ENCODE measurements at places on chromosomes 5 and 9.
A peak's percentile ranks its signal among the peaks of the same experiment; 100 is the strongest.

DNA sequence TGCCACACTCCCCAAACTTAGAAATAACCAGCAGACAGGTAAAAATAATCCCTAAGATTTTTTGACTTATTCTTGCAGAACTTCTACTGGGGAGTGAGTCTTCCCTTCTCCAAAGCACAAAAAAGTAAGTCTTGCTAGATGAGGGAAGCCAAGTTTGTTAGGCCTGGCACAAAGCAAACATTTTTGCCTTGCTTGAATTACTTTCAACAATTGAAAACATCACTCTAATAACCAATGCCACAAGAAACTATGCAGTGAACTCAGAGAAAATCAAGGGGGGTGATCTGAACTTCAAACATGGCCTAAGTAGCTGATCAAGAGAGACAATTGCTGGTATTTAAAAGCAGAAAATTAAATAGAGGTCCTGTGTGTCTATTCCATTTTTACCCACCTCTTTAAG, 123.6 kb upstream of the SLC1A3 start:
- no peak for DNase-seq

DNA sequence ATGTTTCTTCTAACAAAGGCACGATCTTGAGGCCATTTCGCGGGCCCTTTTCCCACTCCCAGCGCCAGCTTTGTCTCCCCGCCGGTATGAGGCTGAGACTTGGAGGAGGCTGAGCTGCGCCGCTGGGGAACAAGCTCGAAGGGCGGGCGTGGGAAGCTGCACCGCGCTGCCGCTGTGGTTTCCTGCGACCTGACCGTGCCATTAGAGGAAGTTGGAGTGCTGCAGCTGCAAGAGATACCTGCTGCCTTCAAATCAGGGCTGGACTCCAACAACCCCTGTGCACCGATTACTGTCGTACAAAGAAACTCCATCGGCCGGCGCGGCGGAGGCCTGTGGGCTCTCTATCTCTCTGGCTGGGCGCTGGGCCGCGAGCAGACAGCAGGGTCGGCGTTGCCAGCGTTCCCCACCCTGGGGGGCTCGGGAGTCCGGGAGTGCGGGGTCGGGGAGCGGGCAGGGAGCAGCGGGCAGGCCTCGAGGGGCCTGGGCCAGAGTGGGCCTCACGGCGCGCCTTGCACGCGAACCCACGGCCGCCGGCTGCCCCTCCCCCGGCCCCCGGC, 1.3 kb upstream of the ERBIN start:
- DNase-seq = peak; percentile 68

GRCh38 chr5:142869886-142870285, 99.7 kb downstream of the ARHGAP26 start:
- DNase-seq = no peak

DNA sequence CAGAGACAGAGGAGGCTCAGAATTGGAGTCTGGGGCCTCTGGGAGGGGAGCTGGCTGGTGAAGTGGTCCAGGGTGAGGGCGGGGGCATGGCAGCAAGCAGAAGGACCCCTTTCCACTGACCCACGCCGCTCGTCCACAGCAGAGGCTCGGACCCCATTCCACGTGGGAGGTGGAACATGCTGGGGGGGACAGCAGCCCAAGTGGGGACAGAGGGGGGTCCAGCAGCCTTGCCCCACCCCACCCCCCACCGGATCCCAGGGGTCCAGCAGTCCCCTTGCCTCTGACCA, 25.4 kb upstream of the NKD2 start:
- no peak for DNase-seq

GRCh38 chr9:12813960-12814876, 39.4 kb downstream of the LURAP1L start:
- no peak for DNase-seq

- no peak for DNase-seq
These were observed 48.1 kb upstream of the SH3PXD2B start for GRCh38 chr5:172502410-172502809.

DNA sequence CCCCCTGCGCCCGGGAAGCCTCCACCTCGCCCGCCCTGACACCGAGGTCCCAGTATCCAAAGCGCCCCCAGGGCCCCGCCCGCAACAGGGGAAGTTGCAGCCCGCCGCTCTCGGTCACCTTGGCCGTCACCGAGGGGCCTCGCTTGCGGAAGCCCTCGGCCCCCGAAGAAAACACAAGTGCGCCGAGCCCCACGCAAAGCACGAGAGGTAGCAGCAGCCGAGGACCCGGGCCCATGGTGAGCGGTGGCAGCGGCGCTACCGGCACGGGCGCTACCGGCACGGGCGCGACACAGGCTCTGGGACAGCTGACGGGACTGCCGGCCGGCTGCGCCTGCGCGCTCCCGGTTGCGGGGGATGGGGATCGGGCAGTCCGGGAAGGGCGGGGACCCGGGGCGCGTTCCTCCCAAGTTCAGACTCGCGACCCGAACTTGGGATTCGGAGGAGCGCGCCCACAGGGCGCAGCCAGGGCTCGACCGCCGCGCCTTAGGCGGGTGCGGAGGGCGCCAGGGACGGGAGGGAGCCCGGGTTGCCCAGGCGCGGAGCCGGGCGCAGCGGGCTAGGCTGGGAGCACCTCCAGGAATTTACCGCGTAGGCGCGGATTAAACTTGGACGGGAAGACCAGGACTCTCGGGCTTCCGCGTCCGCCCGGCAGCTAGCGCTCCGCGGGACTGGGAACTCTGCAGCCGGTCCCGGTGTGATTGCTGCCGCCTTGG, at the start of gene PPIC:
Gene PPIC, minus strand, starts transcription at position 335 of the 713 bp plus-strand sequence. Its CDS starts 100 bp downstream, at position 235.
- peak; percentile 3 for DNase-seq

- no peak for DNase-seq
These were observed 7.8 kb upstream of the TMEM268 start for GRCh38 chr9:114603248-114603647.

GRCh38 chr5:125390326-125390725, 643.9 kb upstream of the ZNF608 start:
- no peak for DNase-seq

GRCh38 chr5:135051872-135052271, 17.8 kb upstream of the PITX1 start:
- no peak for DNase-seq

DNA sequence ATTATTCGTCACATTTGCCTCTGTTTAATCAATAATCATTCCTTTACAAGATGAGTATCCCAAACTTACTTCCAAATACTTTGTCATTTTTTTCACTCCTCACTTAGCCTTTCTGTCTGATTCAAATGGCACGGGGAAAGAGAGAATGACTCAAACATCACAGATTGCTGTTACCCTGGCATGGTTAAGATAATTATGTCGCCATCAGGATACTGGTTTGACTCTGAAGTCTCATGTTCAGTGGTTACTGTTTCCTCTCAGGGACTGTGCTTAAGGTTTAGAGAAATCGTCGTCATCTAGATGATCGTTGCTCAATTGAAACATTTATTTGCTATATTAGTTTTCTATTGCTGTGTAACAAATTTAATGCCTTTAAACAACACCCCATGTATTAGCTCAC, 45.2 kb upstream of the RAD23B start:
- DNase-seq = no peak

DNA sequence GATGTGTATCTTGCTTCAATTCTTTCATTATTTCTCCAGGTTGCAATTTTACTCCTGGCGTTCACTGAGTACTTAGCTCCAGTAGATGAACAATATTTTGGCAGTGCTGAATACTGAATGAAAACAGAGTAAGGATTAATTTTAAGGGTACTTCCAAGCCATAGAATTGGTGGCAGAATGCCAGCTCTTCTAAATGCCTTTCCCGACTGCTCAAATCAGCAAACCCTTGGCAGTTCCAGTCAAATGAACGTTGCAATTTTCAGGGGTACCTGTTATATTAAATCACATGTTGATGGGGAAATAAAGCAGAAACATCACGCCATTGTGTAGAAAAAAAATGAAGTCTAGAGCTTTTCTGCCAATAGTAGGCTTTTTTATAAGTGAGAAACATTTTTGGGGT, 282.4 kb upstream of the RPS23 start:
- DNase-seq = no peak

DNA sequence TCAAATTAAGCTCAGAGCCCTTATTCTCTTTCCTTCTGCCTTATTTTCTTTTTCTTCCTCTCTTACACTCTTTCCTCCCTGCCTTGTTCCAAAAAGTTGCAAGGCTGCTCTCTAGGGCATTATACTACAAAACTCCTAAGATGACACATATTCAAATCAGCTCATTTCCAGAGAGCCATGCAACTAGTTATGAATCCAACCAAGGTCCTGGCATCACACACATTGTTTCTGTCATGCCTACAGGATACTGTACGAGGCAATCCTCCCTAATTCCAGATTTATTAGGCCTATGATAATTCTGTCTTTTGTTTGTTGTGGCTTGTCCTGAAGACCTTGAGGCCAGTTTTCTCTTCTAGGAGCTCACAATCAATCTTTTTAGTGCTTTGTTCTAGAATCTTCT, 87.0 kb upstream of the TBCA start:
- no peak for DNase-seq
